Astrocyte (in vitro differentiated cells and primary cell): ENCODE measurements at places on chromosomes 1 and 21.

GRCh38 chr1:228305721-228306152 lies 97.9 kb downstream of the OBSCN start:
- DNase-seq: no peak

GRCh38 chr1:6141592-6141991 lies 38.5 kb downstream of the CHD5 start:
- no peak for DNase-seq

DNA sequence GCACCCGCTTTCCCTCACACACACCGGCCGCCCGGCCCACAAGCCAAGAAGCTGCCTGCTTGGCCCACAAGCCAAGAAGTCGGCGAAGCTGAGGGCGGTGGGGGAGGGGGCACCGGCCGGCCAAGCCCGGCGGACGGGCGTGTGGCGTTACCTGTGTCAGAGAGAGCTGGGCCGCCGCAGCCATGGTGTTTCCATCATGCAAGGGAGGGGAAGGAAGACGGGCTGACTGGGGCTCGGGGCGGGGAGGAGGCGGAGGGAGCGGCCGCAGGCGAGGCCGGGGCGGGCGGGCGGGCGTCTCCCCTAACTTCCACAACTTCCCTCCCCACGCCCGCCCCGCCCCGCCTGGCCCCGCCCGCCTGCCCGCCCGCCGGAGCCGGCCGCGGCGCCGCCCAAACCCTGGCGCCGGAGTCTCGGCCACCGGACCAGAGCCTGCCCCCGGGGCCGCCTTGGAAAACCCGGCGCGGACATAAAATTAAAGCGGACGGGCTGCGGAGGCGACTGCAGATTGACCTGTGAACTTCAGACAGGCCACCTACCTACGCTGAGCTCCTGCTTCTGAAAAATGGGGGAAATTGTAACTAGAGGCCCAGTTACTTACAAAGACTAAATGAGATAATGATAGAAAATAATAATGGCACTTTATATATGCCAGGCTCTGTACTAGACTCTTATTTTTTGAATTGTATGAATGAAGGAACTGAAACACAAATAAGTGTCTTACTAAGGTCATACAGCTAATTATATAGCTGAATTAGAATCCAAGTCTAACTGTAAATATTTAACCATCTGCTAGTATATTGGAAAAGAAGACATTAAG lies at the start of gene EPS15:
TSS of gene EPS15 (minus strand) at position 219 of the 817 bp plus-strand sequence. CDS start at position 184, 35 bp downstream.
- DNase-seq: peak; percentile 52

- no peak for DNase-seq
Measured at GRCh38 chr1:197675583-197676208, 99.6 kb downstream of the DENND1B start.

DNA sequence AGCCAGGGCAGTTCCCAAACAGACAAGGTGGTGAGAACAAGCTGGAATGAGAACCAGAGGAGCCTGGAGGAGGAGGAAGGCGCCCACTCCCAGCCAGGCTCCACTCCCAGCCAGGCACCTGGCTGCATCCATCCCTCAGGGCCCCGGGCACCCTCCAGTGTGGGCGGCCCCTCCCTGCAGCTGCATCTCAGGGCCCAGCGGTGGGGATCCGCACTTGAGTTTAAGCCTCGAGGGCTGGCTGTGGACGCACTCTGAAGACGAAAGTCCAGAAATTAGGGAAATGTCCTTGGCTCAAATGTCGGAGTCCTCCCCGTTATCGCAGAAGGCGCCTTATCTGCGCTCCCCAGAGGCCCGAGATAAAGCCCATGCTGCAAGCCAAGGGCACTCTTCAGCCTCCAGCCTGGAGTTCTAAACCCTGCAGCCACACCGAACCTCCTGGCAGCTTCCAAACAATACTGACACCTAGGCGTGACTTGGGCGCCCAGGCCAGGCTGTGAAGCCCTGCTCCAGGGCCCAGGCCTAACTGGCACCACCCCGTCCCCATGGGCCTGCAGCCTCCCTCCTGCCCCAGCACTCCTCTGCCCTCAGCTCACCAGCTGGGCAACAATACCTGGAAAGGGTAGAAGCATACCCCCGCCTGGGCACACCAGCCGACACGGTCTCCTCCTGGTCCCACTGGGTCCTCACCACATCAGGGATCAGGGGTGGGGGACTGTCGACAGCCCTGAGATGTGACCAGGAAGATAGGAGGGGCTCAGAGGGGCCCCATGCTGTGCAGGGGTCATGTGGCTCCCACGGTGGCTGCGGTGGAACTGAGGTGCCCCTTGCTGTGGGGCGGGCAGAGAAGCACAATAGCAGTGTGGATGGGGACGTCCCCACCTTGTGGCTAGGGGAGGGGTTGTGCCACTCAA lies 184.8 kb upstream of the VAMP3 start:
- no peak for DNase-seq

- DNase-seq: peak; percentile 73
Measured at GRCh38 chr1:92961896-92962752, 862 bp upstream of the DIPK1A start.
